Dorsolateral prefrontal cortex (tissue), 122 donors: ENCODE measurements at places on chromosomes 11 and 22. TPM values are rescaled to one million over a fixed set of nuclear protein-coding genes. Genes with fewer than 3 reads are reported as not detected.

The OR6T1 gene
- not detected for total RNA-seq

The GAS2 gene
- total RNA-seq = 32.2 TPM

The DNAJB7 gene
- total RNA-seq = not detected

The PRR5L gene
- total RNA-seq = 26.1 TPM

The HMGXB4 gene
- total RNA-seq = 14.8 TPM

The CSF2RB gene
- total RNA-seq = 2.4 TPM

The RCOR2 gene
- 10.6 TPM for total RNA-seq

The KRTAP5-6 gene
- total RNA-seq = not detected

DNA sequence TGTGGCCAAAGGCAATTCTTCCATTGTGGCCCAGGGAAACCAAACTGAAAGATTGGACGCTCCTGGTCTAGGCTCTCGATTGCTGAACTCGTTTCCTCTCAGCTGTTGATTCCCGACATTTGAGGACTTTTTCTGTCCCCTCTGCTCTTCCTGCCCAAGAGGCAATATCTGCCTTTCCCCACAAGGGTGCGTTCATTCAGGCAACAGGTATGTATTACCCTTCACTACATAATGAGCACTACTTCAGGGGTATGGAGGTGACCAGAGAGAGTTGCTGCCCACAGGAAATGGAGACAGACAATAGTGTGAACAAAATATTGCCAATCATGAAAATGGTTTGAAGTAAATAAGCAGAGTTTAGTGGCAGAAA is 8.2 kb downstream of the PTH start:
- DNase-seq = no peak

GRCh38 chr11:88695689-88696414 is 358.3 kb upstream of the CTSC start:
- no peak for DNase-seq

DNA sequence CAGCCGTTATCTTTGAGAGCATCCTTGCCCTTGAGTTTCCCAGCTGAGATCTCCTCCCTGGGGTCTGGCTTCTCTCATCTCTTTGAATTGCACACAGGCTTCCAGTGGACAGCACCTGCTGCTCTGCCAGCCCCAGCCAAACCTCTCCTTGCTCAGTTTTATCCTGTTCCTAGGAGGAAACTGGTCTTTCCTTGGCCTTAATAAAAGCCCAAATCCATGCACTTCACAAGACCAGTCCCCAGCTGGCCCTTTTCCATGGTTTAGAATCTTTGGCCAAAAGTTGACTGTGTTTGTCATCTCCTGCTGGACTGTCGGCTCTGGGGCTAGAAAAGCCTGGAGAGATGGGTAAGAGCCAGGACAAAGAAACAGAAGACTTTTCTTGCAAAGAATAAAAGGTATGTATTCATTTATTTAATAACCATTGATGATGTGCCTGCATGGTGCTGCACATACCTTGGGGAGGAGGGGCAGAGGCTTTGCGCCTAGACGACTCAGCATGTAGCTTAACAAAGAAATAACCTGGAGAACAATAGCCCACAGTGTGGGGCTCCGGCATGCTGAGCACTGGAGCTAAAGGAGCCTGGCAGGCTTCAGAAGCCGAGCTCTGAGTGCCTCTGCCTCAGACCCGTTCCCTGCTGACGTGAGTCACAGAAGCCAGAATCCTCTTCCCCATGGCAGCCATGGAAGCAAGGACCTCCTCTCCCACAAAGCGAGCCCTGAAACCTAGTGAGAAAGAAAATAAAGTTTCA is 319.3 kb upstream of the B3GAT1 start:
- DNase-seq = no peak

- no peak for DNase-seq
These were observed 22.8 kb downstream of the NPAT start for GRCh38 chr11:108199446-108200321.

DNA sequence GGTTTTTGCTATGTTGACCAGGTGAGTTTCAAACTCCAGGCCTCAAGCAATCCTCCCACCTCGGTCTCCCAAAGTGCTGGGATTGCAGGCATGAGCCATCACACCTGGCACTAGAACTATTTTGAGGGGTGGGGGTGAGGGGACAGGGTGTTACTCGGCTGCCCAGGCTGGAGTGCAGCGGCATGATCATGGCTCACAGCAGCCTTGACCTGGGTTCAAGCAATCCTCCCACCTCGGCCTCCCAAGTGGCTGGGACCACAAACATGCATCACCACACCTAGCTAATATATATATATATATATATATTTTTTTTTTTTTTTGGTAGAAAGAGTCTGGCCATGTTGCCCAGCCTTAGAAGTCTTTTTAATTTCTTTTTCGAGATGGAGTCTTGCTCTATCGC is 17.1 kb upstream of the IFITM3 start:
- no peak for DNase-seq

DNA sequence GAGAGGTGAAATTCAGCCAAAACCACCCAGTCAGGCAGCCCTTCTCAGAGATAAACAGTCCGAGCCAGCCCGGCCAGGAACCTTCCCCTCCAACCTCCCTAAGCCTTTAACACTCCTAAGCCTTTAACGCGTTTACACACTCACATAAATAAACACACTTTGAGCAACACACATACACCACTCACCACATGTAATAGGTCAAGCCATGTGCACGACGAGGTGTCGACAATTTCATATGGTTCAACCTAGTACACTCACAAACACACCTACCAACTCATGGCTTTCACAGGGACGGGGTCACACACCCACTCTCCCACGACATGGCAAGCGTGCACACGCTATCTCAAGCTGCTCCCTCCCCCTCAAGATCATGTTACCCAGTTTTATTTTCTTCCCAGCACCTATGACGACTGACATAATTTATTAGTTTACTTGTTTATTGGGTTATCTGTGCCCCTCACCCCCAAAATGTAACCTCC is 15.5 kb downstream of the SLC43A1 start:
- DNase-seq = no peak

DNA sequence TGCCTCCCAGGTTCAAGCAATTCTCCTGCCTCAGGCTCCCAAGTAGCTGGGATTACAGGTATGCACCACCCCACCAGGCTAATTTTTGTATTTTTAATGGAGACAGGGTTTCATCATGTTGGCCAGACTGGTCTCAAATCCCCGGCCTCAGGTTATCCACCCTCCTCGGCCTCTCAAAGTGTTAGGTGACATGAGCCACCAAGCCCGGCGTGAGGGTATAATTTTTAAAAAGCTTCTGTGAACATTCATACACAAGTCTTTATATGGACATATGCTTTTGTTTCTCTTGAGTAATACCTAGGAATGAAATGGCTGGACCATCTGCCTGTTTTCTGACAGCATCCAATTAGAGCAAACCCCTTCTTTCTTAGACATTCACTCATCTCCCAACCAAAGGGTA is 14.3 kb upstream of the NAALAD2 start:
- DNase-seq = no peak

DNA sequence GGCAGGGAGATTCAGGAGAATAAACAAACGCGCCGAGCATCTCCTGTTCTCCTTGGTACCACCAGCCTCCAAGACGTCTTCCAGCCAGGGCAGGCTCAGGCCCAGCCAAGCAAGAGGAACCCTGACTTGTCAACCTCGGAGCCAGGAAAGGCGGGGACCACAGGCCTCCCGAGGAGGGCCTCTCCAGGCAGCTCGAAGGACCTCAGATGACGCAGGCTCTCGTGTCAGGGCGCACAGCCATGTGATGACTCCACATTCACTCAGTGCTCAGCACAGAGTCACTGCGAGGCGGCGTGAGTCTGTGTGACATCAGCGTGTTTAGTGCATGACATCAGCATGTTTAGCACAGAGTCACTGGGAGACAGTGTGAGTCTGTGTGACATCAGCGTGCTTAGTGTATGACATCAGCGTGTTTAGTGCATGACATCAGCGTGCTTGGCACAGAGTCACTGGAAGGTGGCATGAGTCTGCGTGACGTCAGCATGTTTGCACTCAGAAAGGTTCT is 241.4 kb downstream of the BRD1 start:
- DNase-seq = no peak

DNA sequence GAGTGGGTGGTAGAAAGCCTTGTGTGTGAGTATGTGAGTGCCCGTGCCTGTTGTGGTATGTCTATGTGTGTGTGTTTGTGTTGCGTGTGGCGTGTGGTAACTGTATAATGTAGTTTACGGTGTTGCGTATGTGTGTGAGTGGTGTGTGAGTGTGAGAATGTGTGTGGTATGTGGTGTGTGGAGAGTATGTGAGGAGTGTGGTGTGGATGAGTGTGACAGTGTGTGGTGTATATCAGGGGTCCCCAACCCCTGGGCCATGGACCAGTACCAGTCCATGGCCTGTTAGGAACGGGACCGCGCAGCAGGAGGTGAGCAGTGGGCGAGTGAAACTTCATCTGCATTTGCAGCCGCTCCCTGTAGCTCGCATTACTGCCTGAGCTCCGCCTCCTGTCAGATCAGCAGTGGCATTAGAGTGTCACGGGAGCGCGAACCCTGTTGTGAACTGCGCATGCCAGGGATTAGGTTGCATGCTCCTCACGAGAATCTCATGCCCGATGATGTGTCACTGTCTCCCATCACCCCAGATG is 5.7 kb downstream of the UPK3A start:
- no peak for DNase-seq

DNA sequence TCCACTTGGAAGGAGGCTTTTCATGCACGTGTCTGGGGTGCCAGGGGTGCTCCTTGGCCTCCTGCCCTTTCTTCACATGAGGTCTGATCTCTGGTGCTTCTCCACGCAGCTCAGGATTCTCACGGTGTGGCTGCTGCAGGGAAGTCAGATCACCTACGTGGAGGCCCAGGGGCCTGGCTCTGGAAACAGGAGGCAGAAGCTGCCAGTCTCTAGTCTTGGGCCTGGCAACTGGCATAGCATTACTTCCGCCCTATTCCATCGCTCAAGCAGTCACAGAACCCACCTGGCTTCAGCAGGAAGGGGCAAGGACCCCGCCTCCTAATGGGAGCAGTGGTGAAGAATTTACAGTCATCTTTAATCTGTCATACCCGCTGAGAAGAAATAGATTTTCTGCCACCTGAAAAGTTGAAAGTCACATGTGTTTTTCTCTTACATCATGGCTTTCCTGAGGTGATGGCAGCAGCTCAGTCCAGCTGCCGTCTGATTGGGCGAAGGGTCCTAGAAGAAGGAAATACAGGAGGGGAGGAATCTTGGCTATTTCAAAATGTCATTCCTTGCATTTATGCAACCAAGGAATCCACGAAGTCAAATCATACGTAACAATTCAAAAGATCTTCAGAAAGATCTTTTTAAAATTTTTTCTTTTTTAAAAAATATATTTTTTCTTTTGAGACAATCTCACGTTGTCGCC is 50.1 kb upstream of the DKK3 start:
- no peak for DNase-seq

- no peak for DNase-seq
These were observed 100.0 kb downstream of the CCDC34 start for GRCh38 chr11:27263046-27263445.

DNA sequence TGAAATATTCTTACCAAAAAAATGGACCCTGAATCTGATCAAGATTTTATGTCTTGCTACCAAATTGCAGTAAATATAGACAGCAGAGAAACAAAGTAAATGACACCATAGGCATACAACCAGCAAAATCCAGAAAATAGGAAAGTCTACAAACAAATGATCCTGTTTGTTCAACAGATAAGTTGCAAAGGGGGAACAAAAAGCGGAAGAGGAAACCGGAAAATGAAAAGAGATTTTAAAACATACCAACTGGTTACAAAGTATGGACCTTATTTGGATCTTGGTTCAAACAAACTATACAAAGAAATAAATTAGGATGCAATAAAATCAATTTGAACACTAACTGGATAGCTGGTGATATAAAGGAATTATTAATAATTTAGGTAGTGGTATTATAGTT is 92.0 kb downstream of the TMPRSS5 start:
- DNase-seq = no peak

- no peak for DNase-seq
These were observed 6.3 kb downstream of the PPM1F start for GRCh38 chr22:21946262-21946925.

DNA sequence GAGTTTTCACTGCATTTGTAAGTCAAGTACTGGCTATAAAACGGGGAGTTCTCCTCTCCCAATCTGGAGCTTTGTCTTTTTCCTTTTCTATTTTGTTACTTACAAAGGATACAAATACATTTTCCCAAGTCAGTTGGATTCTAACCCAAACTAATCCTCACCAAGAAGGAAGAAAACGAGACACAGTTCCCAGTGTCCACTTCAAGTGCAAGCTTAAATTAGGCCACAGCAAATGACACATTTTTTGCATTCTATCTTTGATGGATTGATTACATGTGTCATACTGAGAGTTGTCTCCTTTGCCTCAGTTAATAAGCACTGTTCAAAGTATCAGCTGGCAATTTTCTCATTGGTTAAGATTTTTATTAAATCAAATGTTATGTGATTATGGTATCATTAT is 296.7 kb upstream of the ANO5 start:
- no peak for DNase-seq

- no peak for DNase-seq
These were observed 61.4 kb upstream of the BMAL1 start for GRCh38 chr11:13216019-13216710.
